ENCODE measurements at places on chromosomes 5 and 9. TPM values are rescaled to one million over a fixed set of nuclear protein-coding genes. Genes with fewer than 3 reads are reported as not detected.

Gene GRIN3A
- total RNA-seq = not detected

Gene PRUNE2
- 0.53 TPM for total RNA-seq

Gene SLC36A2
- total RNA-seq = not detected

Gene CORO2A
- 9.7 TPM for total RNA-seq

DNA sequence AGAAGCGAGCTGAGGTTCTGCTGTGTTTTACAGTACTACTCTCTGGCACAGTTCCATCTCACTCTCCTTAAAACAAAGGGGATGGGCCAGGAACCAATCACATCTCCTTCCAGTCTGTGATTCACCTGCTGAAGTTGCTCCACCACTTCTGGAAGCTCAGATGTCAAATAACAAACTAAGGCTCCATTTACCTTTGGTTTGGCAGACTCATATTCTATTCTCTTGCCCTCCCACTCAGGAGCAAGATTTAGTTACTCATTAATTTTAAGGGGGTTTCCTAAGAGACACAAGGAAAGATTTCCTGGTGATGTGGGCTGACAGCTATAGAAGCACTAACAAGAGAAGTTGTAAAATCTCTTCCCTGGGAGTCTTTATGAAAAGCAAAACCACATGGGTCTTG is 37.8 kb upstream of the KIF2A start:
- H3K27ac ChIP-seq = peak overlapping the region; percentile 79
- H3K4me1 ChIP-seq = peaks cover 29% of the 10 kb centered on the region
- no peaks in the 10 kb centered on the region for H3K36me3 ChIP-seq
- no peak for DNase-seq

GRCh38 chr5:130501151-130501865 is 597.0 kb downstream of the CHSY3 start:
- no peak for DNase-seq
- no peak overlapping the region for H3K4me3 ChIP-seq
- H3K27me3 ChIP-seq = peaks cover 2% of the 10 kb centered on the region

GRCh38 chr5:16899171-16899570 is 36.9 kb downstream of the MYO10 start:
- H3K27me3 ChIP-seq = no peaks in the 10 kb centered on the region
- H3K4me1 ChIP-seq = no peaks in the 10 kb centered on the region
- H3K36me3 ChIP-seq = no peaks in the 10 kb centered on the region
- no peak overlapping the region for H3K27ac ChIP-seq
- DNase-seq = no peak
- no peak overlapping the region for H3K4me3 ChIP-seq

GRCh38 chr5:25754895-25755294 is 1110.1 kb upstream of the CDH10 start:
- no peak overlapping the region for H3K27ac ChIP-seq
- no peaks in the 10 kb centered on the region for H3K36me3 ChIP-seq
- H3K4me1 ChIP-seq = no peaks in the 10 kb centered on the region
- H3K27me3 ChIP-seq = no peaks in the 10 kb centered on the region
- DNase-seq = no peak
- H3K4me3 ChIP-seq = no peak overlapping the region

DNA sequence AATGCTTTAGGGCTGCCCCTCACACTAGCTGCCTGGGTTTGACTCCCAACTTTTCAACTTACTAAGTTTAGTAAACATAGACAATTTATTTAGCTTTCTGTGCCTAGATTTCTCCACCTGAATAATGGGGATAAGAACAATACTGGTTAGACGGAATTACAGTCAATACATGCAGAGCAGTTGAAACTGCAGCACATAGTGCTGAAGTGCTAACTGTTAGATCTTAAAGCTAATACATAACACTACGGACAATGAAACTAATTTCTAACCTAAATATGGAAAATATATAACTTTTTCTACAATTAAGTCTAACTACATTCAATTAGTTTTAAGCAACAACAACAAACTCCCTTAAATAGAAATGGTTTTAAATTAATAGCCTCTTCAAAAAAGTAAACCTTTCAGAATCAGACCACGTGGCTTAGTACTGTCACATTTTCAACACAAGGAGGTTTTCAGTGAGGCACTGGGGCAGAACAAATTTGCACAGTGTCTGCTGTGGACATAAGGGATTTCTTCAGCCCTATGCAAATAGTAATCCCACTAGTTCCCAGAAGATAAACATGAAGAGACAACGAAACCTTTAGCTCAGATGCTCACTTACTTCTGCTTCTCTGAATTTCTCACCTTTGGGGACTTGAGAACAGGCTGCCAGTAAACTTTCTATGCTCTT is 293.4 kb downstream of the EDIL3 start:
- no peak for DNase-seq
- H3K4me3 ChIP-seq = no peak overlapping the region
- no peaks in the 10 kb centered on the region for H3K27me3 ChIP-seq
- no peaks in the 10 kb centered on the region for H3K4me1 ChIP-seq

DNA sequence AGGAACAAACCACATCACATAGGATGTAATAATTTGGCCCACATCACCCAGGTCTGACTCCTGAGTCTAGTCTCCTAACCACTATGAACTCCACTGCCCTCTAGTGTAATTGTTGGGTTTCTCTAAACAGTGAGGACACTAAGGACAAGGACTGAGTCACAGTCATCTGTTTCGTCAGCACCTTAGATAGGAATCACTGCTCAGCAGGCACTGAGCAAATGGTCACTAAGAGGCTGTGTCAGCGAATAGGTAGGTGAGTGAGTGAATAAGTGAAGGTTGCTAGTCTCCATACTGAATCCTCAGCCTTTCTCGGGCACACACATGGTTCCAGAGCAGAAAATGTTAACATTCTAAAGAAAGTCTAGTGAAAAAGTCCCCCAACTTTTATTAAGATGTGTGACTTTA is 278.6 kb downstream of the SPOCK1 start:
- peaks cover 4% of the 10 kb centered on the region for H3K27me3 ChIP-seq
- H3K36me3 ChIP-seq = no peaks in the 10 kb centered on the region
- H3K27ac ChIP-seq = no peak overlapping the region
- H3K4me1 ChIP-seq = no peaks in the 10 kb centered on the region

DNA sequence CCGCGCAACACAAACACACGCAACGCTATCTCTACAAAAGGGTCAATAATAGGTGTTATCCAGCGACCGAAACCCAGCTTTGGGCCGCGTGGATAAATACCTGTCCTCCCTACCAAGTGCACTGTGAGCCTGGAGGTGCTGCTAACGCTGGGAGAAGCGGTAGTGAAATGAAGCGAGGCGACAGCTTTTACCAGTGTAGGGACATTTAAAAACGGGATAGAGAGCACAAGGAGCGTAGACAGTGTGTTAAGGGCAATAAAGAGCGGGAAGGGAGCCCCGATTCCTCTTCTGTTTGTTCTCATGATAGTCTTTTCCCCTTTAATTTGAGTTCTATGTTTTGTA is 421 bp upstream of the DEPDC1B start:
- H3K27ac ChIP-seq = peak overlapping the region; percentile 88
- peaks cover 2% of the 10 kb centered on the region for H3K27me3 ChIP-seq
- peak overlapping the region; percentile 84 for H3K4me3 ChIP-seq
- peaks cover 6% of the 10 kb centered on the region for H3K36me3 ChIP-seq

GRCh38 chr9:128532581-128532980 is 19.8 kb upstream of the SPTAN1 start:
- DNase-seq = no peak
- H3K27ac ChIP-seq = peak overlapping the region; percentile 9
- H3K4me3 ChIP-seq = no peak overlapping the region
- no peaks in the 10 kb centered on the region for H3K4me1 ChIP-seq

- no peak overlapping the region for H3K27ac ChIP-seq
- H3K27me3 ChIP-seq = no peaks in the 10 kb centered on the region
- no peaks in the 10 kb centered on the region for H3K36me3 ChIP-seq
- H3K4me1 ChIP-seq = no peaks in the 10 kb centered on the region
- no peak for DNase-seq
Observed at GRCh38 chr9:18390393-18390792, 83.6 kb upstream of the ADAMTSL1 start.

GRCh38 chr5:27494887-27495286 is 456.5 kb upstream of the CDH9 start:
- H3K27ac ChIP-seq = no peak overlapping the region
- DNase-seq = no peak
- H3K27me3 ChIP-seq = no peaks in the 10 kb centered on the region
- no peaks in the 10 kb centered on the region for H3K4me1 ChIP-seq

GRCh38 chr5:116732591-116732990 is 158.0 kb upstream of the SEMA6A start:
- no peaks in the 10 kb centered on the region for H3K36me3 ChIP-seq
- H3K27ac ChIP-seq = no peak overlapping the region
- no peak for DNase-seq
- H3K4me3 ChIP-seq = no peak overlapping the region
- H3K4me1 ChIP-seq = no peaks in the 10 kb centered on the region
- peaks cover 4% of the 10 kb centered on the region for H3K27me3 ChIP-seq

GRCh38 chr9:111037708-111038330 is 451 bp downstream of the LPAR1 start:
- H3K4me3 ChIP-seq = no peak overlapping the region
- H3K27ac ChIP-seq = no peak overlapping the region
- H3K27me3 ChIP-seq = peaks cover 36% of the 10 kb centered on the region
- H3K4me1 ChIP-seq = peaks cover 13% of the 10 kb centered on the region
- no peaks in the 10 kb centered on the region for H3K36me3 ChIP-seq

GRCh38 chr5:68557162-68557936 is 341.8 kb downstream of the PIK3R1 start:
- peaks cover 1% of the 10 kb centered on the region for H3K27me3 ChIP-seq
- H3K4me1 ChIP-seq = no peaks in the 10 kb centered on the region
- no peak overlapping the region for H3K4me3 ChIP-seq
- no peaks in the 10 kb centered on the region for H3K36me3 ChIP-seq

- no peaks in the 10 kb centered on the region for H3K36me3 ChIP-seq
- H3K4me3 ChIP-seq = no peak overlapping the region
- DNase-seq = no peak
Observed at GRCh38 chr5:6066016-6066415, 312.3 kb downstream of the MED10 start.

DNA sequence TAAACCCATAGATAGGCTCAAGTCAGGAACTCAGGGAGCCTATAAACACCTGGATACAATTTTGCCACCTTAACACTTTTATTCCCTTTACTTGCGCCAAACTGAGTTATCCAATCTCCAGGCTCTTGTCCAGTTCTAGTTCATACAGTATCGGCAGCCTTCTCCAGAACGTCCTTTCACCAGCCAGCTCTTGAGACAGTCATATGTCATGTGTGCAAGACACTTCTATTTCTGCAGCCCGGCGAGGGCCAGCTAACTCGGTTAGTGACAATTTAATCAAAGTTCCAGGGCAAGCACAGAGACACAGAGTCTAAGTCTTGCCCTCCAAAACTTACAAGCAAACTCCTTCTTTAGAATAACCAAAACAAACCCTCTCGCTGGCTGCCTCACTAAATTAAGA is 12.9 kb downstream of the ABCA1 start:
- H3K27me3 ChIP-seq = no peaks in the 10 kb centered on the region
- no peak overlapping the region for H3K4me3 ChIP-seq
- H3K4me1 ChIP-seq = peaks cover 10% of the 10 kb centered on the region

DNA sequence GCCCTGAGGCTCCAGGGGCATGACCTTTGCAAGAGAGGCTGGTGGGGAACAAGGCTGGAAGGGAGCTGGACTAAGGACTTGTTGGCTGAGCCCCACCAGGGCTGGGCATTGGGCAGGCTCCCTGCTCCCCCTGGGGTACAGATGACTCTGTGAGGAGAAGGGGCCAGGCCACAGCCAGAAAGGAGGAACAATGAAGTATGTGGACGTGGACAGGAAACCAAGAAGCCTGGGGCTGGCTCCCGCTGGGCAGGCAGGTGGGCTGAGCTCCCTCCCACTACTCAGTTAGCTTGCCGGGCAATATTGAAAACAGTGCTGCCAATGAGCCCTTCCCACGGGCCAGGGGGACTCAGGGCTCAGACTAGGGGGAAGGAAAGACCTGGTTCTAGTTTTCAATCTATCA is 66.1 kb upstream of the SPTLC1 start:
- no peak overlapping the region for H3K4me3 ChIP-seq
- H3K27me3 ChIP-seq = peaks cover 4% of the 10 kb centered on the region
- H3K4me1 ChIP-seq = no peaks in the 10 kb centered on the region
- no peak for DNase-seq
- H3K36me3 ChIP-seq = no peaks in the 10 kb centered on the region

DNA sequence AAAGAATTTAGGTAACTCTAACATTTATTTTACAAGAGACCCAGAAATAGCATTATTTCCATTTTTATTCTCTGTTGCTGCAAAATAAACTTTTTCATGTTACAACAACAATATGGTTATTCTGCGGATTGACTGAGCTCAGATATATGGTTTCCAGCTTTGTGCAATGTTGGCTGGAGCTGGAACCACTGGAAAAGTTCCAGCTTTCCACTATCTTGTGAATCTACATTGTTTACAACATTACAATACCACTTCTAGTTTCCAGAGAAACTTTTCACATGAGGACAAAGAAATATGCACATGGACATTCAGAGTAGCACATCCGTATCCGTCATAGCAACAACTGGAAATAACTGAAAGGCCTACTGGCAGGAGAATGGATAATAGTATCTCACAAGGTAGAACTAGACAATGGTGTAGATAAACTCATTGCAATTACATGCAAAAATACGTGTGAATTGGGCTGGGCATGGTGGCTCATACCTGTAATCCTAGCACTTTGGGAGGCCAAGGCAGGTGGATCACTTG is 436.1 kb upstream of the ADAMTS16 start:
- no peak overlapping the region for H3K4me3 ChIP-seq
- H3K36me3 ChIP-seq = no peaks in the 10 kb centered on the region
- no peak for DNase-seq
- no peaks in the 10 kb centered on the region for H3K4me1 ChIP-seq

DNA sequence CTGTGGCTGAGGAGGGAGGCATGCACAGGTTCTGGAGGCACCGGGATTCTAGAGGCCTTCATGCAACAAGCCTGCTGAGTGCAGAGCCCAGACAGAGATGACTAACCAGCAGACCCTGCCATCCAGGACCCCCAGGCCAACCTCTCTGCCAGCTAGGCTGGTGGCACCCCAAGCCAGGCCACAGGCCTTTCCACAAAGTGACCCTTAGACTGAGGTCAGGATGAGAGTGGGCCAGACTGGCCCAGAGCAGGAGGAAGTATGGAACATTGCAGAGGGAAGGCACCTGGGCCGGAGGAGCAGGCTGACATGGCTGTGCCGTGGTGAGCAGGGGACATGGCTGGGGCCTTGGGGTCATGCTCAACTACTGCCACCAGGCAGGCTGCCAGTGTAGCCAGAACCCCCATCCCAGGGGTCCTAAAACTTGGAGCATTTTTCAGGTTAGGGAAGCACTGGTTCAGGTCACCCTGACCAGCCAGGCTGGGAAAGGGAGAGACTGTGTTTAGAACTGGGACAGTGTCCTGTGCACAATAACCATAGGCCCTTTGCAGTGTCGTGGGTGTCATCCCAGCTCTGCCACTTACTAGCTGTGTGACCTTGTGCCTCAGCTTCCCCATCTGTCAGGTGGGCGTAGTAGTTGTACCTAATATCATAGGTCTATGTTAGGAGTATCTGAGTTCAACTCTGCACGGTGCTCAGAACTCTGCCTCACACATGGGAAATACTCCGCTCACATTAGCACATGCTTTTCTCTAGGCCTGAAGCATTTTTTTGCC is 17.3 kb downstream of the TCF7 start:
- H3K4me1 ChIP-seq = peaks cover 98% of the 10 kb centered on the region
- H3K27ac ChIP-seq = peak overlapping the region; percentile 87
- DNase-seq = peak; percentile 38
- H3K27me3 ChIP-seq = no peaks in the 10 kb centered on the region

All from activated CD4-positive, alpha-beta T cell treated with anti-CD3 and anti-CD28 coated beads for 36 hours (primary cell).